Naive thymus-derived CD4-positive, alpha-beta T cell (primary cell): ENCODE measurements at places on chromosomes 5 and 9. TPM values are rescaled to one million over a fixed set of nuclear protein-coding genes. Genes with fewer than 3 reads are reported as not detected.

- no peak for DNase-seq
These were observed 163.8 kb downstream of the GADD45G start for GRCh38 chr9:89768650-89769071.

DNA sequence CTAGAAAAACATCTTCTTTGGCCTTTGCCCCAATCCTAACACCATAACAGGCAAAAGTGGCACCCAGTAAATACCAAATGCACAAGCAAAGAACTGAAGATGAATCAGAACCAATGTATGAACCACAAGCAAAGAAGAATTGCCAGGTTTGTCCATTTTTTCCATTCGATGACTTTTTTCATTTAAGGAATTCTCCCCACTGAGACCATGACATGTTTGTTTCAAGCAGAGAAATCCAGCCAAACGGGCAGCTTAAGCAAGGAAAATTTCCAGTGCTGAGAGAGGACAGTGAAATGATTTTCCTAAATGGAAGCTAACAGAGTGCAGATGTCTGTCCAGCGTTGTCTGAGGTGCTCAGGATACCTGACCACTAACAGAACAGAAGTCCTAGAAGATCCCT lies 203.7 kb downstream of the ADAMTS12 start:
- no peak for DNase-seq

- DNase-seq: no peak
These were observed 40.4 kb downstream of the ELOVL7 start for GRCh38 chr5:60803712-60804111.

DNA sequence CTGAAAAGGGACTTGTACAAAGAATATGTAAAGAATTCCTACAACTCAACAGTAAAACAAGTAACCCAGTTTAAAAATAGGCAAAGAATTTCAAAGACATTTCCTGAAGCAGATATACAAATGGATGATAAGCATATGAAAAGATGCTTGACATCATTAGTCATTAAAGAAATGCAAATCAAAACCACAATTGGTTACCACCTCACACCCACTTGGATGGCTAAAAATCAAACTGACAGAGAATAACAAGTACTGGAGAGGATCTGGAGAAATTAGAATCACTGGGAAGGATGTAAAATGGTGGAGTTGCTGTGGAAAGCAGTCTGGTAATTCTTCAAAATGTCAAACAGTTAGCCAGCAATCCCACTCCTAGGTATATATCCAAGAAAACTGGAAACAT lies 12.5 kb upstream of the FOXE1 start:
- DNase-seq: no peak

DNA sequence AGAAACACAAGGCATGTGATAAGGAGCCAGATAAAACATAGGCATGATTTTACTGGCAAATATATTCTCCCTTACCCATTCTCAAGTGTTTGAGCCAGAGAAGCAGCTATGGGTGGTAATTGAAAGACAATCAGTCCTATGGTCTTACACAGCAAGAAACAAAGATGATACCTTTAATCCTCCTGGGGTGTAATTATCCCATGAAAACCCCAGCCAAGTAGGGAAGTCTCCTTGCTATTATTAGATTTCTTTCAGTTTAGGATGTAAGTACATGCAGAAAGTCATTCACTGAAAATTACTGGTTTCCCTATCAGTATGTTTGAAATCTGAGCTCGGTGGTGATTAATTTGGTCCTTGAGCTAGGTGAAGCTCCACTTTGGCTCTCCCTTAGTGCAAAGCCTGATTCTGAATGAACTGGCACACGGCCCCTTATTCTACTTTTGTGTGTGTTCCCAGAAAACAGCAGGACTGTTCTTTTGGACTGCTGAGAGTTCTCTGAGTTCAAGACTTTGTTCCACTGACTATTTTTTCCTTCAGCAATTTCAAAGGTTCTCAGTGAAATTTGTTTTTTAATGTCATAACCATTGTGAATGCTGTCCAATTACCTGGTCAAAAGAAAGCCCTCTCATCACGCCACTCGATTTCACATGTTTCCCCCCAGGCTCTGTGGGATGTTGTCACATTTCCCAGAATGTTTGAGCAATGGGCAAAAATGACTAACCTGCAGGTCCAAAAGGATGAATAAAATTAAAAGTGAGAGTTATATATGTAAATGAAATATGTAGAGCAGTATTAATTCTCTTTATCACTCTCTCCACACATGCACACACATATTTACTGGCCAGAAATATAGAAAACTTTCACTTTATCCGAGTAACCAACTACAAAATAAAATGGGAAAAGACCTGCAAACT lies 343.0 kb downstream of the RAB3C start:
- no peak for DNase-seq

DNA sequence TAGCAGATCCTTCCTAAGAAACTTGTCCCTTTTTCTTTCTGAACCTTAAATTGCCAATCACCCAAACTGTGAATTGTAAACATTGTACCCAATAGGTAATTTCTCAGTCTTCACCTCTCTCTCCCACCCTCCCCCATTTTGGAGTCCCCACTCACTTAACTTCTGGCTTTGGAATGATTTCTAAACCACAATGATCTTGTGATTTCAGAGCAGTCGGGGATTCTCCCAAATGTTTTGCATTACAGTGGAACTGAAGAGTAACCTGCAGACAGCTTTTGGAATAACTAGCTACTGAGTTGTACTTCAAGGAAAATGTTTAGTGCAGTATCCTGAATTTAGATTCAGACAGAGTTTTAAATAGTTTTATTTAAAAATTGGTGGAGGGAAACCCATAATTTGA lies 19.2 kb downstream of the SLC27A6 start:
- DNase-seq: no peak

- DNase-seq: no peak
These were observed 108.5 kb downstream of the ZSWIM6 start for GRCh38 chr5:61440596-61440995.

- DNase-seq: no peak
These were observed 60.6 kb upstream of the ADRA1B start for GRCh38 chr5:159855476-159856191.

DNA sequence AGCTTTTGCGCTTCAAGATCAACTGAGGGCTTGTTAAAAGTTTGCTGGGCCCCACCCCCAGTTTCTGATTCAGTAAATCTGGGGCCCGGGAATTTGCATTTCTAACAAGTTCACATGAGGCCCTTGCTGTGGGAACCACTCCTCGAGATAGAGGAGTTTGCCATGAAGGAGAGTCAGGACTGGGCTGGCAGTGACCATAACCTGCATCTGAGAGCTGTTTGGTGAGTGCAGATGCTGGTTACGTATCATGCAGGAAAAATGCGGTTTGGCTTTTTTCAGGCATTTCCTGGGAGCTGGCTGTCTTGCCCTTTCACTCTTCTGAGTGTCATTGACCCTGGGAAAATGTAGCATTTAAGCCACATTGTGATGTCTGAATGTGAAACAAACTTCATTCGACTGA lies 9.4 kb upstream of the ANGPTL2 start:
- no peak for DNase-seq

DNA sequence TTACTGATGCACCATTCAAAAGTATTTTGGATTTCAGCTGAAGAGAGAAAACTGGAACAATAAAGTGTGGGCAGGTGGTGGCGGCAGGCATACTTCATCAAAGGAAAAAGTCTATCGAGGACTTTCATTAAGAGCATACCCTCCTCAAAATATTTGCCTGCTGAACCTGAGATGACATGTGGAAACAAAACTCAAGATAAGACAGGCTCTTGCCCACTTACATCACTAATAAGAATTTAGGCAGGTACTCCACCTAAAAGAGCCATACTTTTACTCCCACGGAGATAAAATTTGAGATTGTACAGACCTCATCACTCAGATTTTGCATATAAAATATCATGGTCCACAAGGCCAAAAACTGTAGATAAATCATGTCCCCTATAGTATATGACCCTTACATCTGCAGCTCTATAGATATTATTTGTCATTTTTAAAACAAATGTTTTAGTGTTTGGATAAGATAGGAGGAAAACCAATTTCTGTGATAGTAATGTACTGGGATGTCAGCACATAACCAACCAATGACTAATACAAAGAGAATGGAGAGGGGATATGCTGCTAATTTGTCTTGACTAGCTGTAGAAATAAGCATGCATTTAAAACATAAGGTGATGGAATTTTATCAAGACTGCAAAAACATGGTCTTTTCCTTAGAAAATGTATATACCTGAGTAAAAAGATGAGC lies 730.6 kb upstream of the ZNF608 start:
- no peak for DNase-seq

- DNase-seq: no peak
These were observed 40.4 kb upstream of the MAN2A1 start for GRCh38 chr5:109649318-109649717.

DNA sequence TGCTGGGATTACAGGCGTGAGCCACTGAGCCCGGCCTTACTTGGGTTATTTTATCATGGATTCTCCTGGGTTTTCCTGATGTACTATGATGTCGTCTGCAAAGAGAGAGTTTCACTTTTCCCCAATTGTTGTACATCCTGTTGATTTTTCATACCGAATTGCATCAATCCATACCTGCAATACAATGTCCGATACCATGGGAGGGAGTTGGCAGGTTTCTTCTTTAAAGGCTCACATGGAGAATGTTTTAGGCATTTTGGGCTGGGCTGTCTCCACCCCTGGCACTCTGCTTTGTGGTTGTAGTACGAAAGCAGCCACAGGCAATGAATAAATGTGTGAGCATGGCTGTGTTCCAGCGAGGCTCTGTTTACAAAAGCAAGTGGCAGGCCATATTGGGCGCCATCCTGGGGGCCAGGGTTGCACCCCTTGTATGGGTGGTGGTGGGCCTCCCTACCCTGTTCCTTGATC lies 35.1 kb upstream of the EXOC3 start:
- no peak for DNase-seq

DNA sequence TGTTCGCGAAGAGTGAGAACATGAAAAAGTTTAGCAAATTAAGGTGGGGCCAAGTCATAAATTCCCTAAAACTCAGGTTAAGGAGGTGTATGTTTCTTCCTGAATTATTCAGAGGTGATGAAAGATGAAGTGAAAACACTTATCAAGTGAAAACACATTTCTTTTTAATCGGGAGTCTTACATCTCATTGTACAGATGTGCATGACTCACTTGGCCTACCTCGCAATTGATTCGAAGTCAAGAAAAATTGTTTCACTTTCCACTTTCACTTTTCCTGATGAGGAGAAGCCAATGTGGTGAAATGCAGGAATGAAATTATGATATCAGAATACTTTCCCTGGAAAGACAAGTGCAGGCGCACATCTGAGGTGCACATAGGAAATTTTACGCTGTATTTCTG lies 78.7 kb downstream of the SLC25A46 start:
- DNase-seq: no peak

GRCh38 chr9:20950707-20951106 lies 80.7 kb downstream of the HACD4 start:
- DNase-seq: no peak

DNA sequence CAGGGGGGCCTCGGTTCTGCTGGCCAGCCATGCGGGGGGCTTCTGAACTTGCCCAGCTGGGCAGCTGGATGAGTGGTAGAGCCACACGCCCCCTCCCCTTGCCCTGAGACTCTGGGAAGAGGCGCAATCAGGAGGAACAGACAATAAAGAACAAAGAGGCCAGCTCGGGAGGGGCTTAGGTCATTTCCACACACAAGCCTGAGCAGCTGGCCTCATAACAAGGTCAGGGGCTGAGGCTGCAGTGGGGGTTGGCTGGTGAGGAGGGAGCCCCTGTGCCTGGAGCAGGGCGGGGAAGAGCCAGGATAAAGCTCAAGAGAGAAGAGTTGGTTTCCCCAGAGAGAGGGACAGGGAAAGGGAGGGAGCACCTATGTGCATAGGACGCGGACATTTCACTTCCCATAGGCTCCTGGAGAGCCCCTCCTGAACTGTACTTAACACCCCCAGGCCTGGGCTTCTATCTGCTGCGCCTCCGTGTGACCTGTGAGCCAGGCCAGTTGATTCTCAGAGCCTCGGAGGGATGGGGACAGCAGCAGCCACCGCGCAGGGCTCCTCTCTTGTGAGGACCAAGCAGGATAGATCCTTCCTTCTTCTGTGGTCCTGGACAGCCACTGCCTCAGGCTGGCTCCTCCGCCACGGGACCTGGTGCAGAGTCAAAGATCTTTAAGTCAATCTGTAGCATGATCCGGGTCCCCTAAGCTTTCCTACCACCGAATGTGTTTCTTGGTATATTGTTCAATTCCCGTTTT lies 75.3 kb upstream of the GGTA1 start:
- no peak for DNase-seq

DNA sequence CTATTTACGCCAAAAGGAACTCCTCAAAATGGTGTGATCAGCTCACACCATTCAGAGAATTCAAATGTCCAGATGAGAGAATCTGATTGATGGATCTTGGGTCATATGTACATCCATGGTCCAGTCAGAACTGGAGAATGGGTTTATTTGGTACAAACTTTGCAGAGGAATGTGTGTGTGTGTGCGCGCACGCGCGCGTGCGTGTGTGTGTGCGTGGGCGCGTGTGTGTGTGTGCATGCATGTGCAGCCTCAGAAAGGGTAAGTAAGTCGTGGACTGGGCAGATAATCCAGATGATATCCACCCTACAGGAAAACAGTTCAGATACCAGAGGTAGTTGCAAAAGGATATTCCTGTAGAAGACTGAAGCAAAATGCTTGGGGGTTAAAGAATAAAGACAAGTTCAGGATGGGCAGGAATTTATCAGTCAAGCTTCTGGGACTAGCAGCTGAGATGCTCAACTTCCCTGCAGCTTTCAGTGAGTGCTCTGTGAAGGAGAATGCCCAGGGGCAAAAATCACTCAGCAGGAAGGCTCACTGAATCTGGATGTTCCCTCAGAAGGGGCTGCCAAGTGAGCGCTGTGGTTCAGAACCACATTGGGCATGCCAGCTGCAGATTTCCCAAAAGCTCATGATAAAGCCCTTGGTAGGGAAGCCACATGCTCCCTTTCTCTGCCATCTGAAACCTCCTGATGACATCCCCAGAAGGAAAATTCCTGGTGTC lies 440.5 kb upstream of the SGCD start:
- DNase-seq: no peak

Gene KCNV2
- polyA plus RNA-seq: not detected

Gene ALAD
- polyA plus RNA-seq: 24.2 TPM

Gene DMRTA1
- not detected for polyA plus RNA-seq

Gene INSYN2B
- 0.12 TPM for polyA plus RNA-seq

Gene C8G
- polyA plus RNA-seq: not detected

Gene INSL4
- polyA plus RNA-seq: not detected

Gene MRRF
- polyA plus RNA-seq: 18.6 TPM

Gene BAAT
- not detected for polyA plus RNA-seq

Gene RORB
- not detected for polyA plus RNA-seq

Gene CDO1
- not detected for polyA plus RNA-seq
